ENCODE measurements at places on chromosomes 5 and 9.

DNA sequence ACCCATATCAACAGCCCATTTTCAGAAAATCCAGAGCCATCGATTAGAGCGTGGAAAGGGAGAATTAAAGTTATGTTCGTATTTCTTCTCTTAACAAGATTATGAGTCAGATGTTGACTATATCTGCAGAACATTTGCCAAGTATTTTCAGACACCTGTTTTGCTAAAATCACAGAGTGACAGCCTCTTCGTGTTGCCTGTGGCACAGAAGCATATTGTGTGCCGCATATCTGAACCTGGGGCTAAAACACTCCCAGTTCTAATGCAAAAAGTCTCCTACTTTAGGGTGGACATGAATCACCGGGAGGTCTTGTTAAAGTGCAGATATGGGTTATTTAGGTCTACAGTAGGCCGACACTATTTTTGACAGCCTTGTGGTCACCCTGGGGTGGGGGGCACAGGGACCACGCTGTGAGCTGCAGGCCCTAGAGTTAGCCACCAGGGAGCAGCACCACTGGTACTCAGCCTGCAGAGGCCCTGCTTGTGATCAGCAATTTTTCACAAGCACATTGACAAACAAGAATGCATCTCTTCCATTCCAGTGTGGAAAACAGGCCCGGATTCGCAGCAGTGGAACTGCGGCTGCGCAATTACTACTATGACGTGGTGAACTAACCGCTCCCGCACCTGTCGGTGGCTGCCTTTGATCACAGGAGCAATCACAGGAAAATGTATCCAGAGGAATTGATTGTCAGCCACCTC is 93.5 kb downstream of the SYK start:
- no peak for DNase-seq

DNA sequence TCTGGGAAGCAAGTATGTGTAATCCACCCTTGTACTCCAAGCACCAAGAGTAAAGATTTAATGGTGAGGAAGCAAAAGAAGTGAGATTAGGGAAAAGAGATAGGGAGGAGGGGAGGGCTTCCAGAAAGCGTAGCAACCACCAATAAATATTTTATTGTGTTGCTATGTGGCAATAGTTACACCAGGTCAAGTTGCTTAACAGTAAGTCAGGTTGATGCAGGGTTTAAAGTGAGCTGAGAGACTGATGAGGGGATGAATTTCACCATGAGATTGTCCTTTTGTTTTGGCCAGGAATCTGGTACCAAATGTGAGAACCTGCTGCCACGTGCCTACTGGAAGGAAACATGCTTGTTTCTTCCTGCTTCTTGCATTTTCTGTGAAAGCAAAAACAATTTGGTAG is 62.7 kb downstream of the PCSK5 start:
- no peak for DNase-seq

DNA sequence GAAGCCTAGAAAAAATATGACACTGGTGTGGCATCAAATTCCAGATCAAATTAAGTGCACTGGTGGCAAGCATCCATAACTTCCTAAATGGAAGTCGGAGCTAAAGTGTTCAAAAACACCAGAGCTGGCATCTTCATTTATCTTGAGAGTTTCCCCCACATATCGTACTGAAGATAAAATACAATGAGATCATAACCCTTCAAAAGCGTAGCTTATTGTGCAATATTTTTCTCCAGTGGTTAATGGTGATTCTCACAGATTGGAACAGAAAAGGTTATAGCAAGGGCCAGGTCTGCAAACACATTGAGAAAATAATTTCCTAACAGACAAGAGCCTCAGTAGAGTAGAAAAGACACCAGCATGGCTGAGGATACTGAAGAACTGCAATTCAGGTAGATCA is 147.6 kb downstream of the SEMA5A start:
- DNase-seq, result no peak

DNA sequence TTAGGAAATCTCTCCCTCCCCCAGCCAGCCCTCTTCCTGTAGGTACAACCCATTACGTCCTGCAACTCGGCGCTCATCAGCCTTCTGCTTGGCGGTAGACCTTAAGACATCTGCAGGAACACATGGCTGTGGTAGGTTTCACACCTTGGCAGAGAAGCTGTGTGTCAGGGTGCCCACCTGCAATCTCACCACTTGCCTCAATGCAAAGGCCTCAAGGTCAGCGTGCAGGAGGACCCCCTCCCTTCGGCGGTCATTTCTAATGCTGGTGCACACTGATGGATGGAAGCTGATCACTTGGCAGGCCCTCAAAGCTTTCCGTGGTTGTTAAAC is 67.3 kb downstream of the CRB2 start:
- no peak for DNase-seq

DNA sequence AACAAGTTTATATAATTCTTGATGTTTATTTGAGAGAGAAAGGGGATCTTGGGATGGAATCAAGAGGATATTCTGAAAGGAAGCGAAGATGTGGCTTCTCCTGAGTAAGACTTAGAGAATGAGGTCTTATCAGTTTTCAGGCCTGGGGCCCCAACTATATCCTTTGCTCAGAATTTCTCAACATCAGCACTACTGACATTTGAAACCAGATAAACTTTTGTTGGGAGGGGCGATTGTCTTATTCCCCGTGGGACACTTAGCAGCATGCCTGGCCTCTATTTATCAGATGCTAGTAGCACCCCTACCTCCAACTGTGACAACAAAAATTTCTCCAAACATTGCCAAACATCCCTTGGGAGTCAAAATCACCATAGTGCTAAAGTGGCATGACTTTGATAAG is 567.7 kb downstream of the MAT2B start:
- no peak for DNase-seq

GRCh38 chr9:132142924-132143323 is 18.9 kb upstream of the NTNG2 start:
- no peak for DNase-seq

DNA sequence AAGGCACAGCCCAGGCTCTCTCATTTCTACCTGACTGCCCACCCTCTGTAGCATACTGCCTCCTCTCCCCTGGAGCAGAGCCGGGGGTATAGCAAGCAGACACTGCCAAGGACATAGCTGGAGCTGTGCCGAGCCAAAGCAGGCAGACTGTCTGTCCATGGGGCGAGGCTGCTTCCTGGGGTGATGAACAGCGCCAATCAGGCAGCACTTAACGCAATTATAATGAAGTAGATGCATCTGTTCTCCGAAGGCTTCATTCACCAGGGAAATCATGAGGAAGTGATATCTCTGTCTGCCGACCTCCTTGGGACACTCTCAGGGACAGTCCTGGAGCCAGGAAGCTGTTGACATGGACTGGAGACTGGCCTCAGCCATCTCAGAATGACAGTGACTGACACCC is 230.7 kb downstream of the ASTN2 start:
- no peak for DNase-seq

DNA sequence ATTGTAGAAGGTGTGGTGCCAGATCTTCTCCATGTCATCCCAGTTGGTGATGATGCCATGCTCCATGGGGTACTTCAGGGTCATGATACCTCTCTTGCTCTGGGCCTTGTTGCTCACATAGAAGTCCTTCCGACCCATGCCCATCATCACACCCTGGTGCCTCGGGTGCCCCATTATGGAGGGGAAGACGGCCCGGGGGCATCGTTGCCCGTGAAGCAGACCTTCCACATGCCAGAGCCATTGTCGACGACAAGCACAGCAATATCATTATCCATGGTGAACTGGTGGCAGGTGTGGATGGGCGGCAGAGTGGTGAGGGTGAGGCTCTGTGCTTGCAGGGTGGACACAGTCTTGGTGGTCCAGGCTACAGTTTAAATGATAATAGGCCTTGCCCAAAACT is 24.8 kb upstream of the RAPGEF6 start:
- no peak for DNase-seq

DNA sequence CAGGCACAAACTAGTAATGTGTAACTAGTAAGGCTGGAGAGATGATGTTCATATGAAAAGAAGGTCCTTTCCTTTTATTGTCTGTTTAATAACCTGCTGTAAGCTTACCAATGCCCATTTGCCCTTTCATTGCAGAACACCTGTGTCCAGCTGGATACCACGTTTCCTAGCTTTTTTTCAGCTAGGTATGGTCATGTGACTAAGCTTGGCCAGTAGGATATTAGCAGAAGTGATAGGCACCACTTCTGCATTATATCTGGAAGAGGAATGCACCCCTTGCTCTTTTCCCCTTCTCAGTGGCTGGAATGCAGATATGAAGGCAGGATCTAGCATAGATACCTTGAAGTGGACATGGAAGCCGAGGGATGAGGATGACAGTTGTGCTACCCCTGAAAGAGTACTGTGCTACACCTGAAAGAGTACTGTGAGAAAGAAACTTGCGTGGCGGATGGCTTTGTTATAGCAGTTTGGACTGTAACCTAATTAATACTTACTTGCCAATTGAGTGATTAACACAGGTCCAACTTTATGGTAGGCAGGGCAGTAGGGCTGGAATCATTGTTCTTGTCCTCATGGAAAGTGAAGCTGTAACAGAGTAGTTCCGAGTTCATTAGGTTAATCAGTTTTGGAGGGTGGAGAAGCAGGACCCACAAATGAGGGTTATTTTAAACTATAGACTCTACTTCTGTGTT is 6.8 kb downstream of the SMIM32 start:
- no peak for DNase-seq

DNA sequence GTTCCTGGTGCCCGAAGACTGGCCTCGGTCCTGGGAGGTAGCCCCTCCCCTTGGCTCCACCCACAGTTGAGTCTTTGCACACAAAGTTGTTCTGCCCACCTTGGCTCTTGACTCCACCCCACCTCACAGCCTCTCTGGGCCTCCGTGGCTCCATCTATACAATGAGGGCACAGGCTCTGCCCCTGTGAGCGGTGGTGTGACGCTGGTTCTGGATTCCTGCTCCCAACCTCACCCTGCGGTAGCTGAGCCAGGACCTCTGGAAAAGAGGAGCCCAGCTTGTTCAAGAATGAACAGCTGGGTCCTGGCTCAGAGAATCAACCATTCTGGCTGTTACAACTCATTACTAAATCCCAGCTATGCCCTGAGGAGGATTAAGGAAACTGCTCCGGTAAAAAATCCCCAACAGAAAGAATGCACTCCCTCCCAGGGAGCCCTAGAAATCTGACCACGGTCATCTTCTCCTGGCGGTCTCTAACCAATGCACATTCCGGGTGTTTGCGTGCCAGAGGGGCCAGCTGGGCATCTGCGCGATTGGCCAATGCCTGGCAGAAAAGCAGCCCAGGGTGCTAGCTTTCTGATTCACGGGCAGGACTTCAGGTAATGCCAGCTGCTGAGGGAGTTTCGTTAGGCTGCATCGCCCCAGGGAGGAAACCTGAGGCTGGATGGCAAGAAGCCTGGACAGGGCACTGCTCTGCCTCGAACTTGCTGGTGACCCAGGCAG is 9.9 kb upstream of the GRHPR start:
- no peak for DNase-seq

DNA sequence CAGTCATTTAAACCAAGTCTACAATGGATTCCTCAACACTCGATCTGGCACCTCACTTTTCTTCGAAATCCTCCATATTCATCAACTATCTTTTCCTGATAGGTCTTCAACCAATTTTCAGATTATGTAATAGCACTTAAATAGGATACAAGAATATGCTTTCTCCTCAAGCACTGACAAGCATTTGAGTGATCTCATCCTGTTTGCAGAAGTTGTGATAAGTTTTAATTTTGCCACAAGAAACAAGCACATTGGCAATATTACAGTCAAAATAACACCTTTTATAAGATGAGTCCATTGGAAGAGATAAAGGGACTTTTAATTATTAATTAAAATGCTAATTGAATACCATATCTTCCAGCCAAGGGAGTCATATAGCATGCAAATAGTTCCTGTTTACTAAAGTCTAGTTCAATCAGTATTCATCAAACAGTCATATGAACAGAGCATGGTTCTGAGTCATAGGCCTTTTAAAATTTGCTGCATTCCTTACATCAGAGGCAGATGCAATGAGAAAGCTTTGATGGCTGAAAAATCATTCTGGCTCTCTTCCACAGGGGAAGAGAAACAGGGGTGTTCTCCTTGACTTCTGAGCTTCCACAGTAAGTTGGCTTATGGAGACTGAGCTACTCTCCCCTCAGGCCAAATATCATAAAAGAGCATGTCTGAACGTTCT is 32.7 kb upstream of the ZCCHC9 start:
- DNase-seq, result no peak

DNA sequence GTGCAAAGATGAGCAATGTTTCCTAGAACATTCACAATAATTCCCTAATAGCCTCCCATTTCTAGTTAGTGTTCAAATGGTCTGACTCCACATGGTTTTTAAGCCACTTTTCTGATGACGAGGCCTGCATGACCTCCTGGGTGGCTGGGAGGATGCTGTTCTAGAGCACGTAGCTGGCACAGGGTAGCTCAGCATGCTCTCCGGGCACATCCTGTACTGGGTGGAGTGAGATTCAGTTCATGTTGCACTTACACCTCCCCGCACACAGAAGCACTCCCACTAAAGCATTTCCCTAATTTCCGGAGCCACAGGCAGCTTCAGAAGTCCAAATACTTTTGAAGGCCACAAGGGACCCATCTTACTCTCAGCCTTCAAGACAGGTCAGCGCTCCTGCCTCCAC is 159.8 kb upstream of the LHFPL2 start:
- DNase-seq, result no peak

- DNase-seq, result no peak
Observed at GRCh38 chr9:126504977-126505455, 108.7 kb upstream of the LMX1B start.

- no peak for DNase-seq
Observed at GRCh38 chr5:154860765-154861164, 2.3 kb downstream of the CNOT8 start.

GRCh38 chr5:27437594-27438200 is 399.3 kb upstream of the CDH9 start:
- no peak for DNase-seq

GRCh38 chr5:97267767-97268166 is 84.7 kb upstream of the RIOK2 start:
- no peak for DNase-seq

- DNase-seq, result no peak
Observed at GRCh38 chr5:143350751-143351602, 52.5 kb downstream of the NR3C1 start.

DNA sequence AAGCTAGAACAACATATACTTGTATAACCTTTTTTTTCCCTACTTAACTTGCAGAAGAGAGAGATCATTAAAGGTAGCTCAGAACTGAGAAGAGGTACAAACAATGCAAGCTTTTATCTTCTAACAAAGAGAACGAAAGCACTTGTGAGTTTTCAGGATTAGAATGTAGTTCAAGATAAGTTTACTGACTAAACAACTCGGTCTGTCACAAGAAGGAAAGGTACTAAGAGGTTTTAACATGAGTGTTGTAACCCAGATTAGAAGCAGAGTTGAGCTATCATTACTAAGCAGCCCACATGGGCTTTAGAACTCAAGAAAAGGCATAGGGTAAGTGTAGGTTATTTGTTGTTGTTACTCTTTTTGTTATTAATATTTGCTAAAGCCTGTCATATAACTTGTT is 25.2 kb downstream of the GIN1 start:
- DNase-seq, result no peak
